ENCODE measurements at places on chromosomes 11 and 22.

GRCh38 chr11:119723243-119723951 lies 5.6 kb downstream of the NECTIN1 start:
- no peak for DNase-seq

DNA sequence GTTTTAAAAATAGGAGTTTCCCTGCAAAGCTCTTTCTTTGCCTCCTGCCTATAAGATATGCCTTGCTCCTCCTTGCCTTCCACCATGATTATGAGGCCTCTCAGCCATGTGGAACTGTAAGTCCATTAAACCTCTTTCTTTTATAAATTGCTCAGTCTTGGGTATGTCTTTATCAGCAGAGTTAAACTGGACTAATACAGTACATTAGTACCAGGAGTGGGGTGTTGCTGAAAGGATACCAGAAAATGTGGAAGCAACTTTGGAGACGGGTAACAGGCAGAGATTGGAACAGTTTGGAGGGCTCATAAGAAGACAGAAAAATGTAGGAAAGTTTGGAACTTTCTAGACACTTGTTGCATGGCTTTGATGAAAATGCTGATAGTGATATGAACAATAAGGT lies 709.9 kb downstream of the LUZP2 start:
- no peak for DNase-seq

DNA sequence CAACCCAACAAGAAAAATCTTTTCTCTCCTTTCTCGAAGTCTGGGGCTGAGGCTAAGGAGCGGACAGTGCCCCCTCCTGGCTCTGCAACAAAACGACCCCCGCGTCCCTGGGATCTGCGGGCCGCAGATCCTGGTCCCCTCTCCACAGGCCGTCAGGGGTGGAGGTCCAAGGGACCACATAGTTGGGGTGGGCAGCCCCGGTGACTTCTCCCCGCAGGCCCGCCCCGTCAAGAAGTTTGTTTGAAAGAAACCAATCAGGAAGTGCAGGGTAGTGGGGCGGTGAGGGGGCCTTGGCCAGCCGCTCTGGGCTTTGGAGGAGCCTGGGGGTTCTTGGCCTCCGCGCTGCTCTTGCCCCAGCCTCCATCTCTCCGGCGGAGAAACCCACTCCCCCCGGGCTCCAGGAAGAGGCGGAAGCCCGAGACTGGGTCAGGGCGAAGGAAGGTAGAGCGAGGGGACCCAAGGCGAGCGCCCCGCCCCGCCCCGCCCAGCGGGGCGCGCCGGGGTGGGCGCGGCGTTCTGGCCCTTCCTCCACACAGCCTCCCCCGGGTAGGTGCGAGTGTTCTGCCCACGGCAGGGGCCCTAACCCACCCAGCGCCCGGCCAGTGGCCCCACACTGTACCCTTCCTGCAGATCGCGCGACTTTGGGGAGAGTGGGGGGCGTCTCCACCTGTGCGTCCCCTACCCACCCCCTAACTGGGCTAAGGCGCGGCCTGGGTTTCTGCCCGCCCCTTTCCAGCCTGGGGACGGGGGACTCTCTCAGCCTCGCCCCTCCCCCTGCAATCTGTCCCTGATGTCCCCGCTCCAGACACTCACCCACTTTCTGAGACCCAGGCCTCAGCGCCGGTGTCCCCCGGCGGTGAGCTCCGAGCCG lies 1.3 kb downstream of the TP53I11 start:
- no peak for DNase-seq

DNA sequence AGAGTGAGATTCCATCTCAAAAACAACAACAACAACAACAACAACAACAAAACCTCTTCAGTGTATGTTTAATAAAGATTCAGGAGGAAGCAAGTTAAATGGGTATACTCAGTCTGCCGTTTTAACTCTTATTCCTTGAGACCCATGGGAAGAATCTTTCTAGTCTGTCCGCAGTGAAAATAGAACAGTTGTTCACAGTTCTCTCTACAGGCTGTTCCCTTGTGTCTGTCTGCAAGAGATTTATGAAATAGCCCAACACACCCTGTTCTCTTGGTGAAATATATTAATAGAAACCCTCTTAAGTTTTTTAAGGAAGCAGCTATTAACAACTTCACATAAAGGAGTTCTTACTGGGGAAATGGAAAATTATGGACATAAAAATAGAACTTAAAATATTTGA lies 682.2 kb upstream of the RAG2 start:
- no peak for DNase-seq

DNA sequence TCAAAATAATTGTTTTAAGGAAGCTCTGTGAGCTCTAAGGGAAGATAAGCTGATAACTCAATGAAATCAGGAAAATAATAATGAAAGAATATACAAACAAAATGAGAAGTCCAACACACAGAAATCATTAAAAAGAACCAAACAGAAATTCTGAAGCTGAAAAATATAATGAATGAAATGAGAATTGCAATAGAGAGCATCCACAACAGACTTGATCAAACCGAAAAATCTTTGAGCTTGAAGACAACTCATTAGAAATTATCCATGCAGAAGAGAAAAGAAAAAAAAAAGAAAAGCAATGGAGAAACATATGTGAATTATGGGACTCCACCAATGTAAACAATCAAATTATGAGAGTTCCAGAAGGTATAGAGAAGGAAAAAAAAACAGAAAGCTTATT lies 101.0 kb downstream of the BBOX1 start:
- DNase-seq = no peak

DNA sequence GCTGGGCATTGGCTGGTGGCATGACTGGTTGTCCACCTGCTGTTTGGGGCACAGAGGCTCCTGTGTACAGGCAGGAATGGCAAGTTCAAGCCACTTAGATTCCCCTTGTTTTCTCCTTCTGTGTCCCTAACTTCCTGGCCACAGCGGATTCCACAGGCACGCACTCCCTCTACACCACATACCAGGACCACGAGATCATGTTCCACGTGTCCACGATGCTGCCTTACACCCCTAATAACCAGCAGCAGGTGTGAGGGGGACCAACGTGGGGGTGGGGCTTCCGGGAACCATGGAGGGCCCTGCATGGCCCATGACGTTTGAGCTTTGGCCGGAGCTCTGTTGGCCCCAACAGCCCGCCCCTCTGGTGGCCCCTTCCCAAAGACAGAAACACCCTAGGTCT lies 7.8 kb downstream of the SIPA1 start:
- DNase-seq = peak; percentile 52

Data from fibroblast of upper back skin (primary cell).